Activated T-cell treated with anti-CD3 and anti-CD28 coated beads, Interleukin-2, amount 50 U/mL, for 72 hours (primary cell): ENCODE measurements at places on chromosomes 6 and 20.

- no peak for DNase-seq
Observed at GRCh38 chr20:46129955-46130481, 11.9 kb downstream of the CD40 start.

DNA sequence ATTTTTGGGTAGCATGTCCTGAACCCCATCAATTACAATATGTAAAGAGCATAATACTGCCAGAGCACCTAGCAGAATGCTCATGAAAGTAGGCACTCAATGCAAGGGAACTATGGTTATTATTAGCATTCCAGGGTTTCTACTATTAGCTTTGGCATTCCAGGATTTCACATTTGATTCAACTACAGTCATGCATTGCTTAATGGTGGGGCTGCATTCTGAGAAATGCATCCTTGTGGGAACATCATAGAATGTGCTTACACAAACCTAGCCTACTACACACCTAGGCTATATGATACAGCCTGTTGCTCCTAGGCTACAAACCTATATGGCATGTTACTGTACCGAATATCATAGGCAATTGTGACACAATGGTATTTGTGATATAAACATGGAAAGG is 247.8 kb downstream of the CD83 start:
- no peak for DNase-seq

DNA sequence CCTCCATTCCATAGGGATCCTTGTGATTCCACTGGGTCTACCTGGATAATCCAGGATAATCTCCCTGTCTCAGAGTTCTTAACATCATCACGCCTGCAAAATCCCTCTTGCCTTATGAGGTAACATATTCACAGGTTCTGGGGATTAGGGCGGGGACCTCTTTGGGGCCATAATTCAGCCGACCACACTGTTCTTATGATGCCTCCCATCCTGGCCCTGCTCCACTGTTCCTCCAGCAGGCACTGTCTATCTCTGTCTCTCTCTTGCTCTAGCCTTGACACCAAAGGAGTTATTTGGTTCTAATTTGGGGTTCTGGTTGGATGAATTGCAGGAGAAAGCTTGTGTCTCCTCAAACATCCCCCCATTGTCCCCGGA is 168.1 kb downstream of the NFATC2 start:
- DNase-seq, result no peak

GRCh38 chr6:79672631-79673111 is 41.5 kb downstream of the SH3BGRL2 start:
- DNase-seq, result no peak

DNA sequence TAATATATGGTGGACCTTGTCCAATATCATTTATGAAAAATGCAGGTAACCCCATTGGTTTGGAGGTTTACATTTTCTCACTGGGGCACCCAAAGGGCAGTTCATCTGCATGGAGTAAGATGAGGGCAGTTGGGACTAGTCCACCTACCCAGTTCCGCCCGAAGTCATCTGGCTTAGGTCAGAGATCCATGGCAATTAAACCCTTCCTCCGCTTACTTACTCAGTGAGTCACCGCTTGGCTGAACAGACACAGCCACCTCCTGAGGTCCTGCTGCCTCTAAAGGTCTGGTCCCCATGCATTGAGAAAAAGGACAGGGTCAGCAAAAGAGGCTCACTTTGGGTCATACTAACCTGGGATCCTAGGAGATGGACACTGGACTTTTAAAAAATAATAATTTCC is 102.9 kb upstream of the PRL start:
- no peak for DNase-seq

DNA sequence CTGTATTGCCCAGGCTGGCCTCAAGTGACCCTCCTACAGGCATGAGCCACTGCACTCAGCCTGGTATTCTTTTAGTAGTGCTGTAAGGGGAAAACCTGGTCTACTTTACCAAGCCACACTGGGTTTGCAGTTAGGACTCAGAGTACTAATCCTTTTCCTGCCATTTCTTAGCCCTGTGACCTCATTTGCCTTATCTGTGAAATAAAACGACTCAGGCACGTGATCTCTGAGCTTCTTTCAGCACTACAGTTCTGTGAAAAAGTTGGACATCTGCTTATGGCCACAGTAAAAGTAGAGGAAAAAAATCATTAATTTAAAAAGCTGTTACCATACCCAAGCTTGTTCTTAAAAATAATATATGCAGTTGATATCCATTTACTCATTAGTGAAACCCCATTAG is 1007.5 kb downstream of the KIF16B start:
- no peak for DNase-seq

- no peak for DNase-seq
Observed at GRCh38 chr6:9621276-9621675, 793.6 kb downstream of the TFAP2A start.

DNA sequence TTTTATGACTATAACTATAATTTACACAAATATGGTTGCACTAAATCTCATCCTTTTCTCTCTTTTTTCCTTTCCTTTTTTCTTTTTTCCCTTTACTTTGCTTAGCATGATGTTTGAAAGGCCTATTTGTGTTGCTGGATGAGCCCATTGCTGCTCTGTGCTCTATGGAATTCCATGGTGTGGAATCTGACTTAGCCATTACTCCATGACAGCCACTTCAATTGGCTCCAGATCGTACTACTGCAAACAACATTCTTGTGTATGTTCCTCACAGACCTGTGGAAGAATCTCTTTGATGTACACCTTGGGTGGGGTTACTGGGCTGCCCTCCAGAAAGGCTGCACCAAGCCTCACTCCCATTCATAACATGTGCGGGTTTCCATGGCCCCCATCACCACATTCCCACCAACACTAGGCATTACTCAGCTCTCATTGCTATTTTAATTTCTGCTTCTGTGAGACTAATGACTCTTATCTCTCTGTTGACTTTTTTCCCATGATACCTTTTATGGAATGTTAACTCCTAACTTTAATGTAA is 979.0 kb downstream of the KIF16B start:
- no peak for DNase-seq

- peak; percentile 55 for DNase-seq
Observed at GRCh38 chr6:137851669-137852068, 15.4 kb upstream of the TNFAIP3 start.

DNA sequence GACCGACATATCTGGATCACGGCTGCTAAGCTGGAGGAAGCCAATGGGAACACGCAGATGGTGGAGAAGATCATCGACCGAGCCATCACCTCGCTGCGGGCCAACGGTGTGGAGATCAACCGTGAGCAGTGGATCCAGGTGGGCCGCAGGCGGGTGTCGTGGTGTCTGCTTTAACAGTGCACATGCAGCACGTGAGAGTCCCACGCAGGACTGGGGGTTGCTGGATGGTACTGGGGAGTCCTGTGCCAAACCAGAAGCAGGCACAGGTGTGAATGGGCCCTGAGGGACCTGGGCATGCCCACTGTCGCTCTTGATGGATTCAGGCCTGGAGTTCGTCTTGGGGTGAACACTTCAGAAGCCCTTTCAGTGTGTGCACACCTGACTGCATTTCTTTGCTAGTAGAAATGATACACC is 24.6 kb upstream of the C20orf204 start:
- no peak for DNase-seq

- DNase-seq, result no peak
Observed at GRCh38 chr6:29994826-29995225, 52.5 kb downstream of the HLA-A start.
